H54 (cell line): ENCODE measurements at places on chromosomes 11 and 22.

DNA sequence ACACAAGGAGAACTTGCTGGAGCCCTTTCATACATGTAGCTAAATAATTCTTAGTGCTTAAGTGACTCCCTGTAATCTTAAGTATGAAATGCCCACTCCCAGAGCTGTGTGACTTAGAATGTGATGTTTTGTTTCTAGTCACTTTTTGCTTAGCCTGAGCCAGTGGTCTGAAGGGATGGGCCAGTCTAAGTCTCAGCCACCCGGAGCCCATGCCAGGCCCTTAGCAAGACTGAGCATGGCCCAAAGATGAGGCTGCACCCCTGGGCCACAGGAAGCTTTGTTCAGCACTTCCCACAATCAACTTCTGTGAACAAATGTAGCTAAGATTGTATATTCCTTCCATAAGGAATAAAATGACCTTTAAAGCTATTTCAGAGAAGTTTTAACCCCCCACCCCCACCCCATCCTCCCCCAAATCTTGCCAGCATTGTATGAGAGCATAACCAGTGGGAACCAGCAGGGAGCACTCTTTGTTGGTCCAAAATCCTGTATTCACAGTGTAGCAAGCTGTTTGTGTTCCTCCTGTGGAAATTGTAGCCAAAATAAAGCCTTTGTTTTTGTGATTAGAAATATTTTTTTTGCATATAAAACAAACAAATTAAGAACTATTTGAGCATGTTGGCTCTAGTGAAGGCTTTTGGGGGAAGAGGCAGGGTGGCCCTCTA lies 73.8 kb upstream of the GAL start:
- DNase-seq: no peak

DNA sequence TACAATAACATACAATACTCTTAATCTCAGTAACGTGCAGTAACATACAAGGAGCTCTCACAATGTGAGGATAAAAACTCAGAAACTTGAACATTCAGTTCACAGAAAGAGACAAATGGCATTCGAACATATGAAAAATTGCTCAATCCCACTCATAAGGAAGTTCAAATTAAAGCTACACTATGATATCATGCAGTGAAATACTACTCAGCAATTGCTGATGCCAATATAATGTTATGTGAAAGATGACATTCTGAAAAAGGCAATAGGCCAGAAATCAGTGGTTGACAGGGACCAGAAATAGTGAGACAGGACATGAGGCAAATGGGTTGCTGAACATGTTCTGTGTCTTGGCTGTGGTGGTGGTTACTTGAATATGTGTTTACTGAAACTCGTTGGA lies 33.7 kb upstream of the PITPNB start:
- no peak for DNase-seq

DNA sequence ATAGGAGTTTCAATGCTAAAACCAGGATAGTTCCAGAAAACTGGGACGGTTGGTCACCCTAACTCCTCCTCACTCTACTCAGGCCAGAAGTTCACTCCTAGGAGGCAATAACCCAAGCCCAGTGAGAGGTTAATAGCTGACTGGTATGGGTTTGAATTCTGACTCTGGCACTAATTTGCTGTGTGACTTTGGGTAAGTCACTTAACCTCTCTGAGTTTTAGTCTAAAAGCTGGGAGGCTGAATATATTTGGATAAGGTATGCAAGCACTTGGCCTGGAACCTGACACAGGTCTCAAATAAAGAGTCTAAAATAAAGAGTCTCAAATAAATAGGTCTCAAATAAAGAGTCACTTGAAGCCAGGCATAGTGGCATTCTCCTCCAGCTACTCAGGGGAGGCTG lies 6.2 kb upstream of the SEC14L6 start:
- no peak for DNase-seq

DNA sequence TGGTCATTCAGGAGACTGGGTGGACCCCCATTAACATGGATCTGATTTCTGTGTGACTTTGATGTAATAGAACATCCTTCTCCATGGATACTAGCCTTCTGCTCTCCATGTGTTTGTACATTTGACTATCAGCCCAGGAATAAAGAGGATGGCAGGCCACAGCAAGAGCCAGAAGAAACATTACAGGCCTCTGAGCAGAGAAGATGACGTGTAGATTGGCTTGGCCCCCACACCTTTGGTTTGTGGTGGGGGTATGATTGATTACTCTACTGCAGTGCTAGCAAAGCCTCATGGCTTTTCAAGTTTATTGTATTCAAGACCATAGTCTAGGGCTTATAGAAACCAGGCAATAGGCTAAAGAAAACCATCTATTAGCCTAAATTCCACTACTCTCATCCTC lies 77.0 kb downstream of the GRAMD1B start:
- DNase-seq: no peak

GRCh38 chr11:62390722-62391121 lies 28.1 kb upstream of the SCGB1A1 start:
- no peak for DNase-seq

DNA sequence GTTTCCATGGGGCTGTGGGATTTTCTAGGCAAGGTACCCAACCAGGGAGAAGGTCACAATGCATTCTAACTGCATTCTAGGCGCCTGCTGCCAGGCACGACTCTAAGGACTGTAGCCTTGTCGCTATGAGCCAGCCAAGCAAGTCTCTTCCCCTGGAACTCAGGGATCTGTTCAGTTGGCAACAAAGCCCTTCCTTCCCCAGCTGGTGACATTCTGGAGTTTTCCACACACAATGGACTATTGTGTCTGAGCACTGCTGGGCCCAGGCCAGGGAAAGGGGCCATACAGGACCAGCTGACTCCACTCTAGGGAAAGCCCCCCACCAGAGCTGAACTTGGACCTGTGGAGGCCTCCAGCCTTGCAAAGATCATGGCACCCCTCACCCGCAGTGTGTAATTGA lies 116.8 kb downstream of the RRAS2 start:
- no peak for DNase-seq

DNA sequence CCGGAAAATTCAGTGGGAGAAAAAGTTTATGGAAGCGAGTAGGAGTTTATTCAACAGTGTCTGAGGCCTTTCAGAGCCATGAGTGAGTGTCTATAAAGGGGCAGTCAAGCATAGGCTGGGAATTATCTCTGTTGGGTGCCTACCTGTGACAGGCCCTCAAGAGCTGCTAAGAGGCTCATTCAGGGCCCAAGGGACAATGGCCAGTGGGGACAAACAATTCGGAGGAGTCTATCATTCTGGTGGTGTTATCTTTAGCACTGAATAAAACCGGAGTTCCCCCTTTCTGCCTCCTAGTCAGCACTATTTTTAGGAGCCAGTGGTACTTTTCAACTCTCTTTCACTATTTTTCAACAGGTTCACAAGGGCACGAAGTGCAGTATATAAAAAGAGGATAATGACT lies 89.5 kb upstream of the HTATIP2 start:
- no peak for DNase-seq

GRCh38 chr22:26241361-26241760 lies 72.1 kb downstream of the SEZ6L start:
- no peak for DNase-seq

- no peak for DNase-seq
Measured at GRCh38 chr11:61690706-61691379, 10.7 kb downstream of the DAGLA start.

DNA sequence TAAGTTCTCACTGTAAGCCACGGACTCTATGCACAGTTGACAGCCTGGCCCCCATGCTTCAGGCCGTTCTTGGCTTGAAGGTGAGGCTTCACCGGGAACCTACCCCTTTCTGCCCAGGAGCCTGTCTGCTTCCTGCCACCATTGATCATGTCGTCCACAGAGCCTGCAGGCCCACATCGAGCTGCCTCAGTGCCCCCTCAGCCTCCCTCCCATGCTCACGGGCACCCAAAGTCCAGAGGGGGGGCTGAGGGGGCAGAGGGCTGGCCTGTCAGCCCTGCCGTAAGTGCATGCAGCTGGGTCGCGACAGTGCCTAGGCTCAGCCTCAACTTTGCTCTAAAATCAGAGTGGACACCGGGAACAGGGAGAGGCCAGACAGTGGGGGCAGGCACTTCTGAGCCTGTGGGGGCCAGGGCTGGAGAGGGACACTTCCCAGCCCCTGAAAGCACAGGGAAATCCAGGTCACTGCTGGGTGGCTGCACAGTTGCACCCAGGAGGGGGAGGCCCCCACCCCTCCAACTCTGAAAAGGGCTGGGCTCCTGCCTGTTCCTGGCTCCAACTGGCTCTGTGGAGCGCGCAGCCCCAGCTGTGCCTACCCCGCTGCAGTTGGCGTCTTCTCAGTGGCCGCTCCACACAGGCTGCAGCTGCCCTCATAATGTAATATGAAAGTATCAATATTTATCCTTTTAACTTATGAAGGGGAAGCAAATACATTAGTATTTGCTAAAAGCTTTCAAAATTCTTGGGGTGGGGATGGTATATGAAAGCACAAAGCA lies 598.6 kb downstream of the DLG2 start:
- DNase-seq: no peak

DNA sequence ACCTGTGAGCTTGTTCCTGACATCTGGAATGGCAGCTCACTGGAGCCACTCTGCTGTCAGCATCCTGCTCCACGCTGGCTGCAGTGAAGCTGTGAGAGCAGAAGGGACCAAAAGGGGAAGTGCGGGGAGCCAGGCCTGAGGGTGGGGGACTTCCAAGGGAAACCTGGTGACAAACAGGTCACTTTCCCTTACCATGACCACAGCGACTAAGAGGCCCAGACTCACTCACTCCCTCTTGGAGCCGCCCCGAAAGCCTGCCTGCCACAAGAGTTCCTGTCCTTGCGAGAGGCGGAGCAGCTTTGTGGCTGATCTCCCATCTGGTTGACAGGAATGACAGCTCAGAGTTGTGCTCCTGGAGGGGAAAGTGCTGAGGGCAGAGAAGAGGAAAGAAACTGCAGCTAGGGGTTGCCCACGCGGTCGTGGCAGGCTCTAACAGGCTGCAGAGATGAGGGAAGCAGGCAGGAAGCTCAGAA lies 183.8 kb upstream of the NTM start:
- DNase-seq: no peak
